ENCODE measurements at places on chromosomes 5 and 9.

GRCh38 chr5:81908771-81909170 lies 63.1 kb upstream of the ATG10 start:
- no peak for DNase-seq

- no peak for DNase-seq
Observed at GRCh38 chr9:105963343-105964099, 269.2 kb downstream of the TMEM38B start.

GRCh38 chr9:135152614-135153334 lies 65.3 kb downstream of the OLFM1 start:
- no peak for DNase-seq

DNA sequence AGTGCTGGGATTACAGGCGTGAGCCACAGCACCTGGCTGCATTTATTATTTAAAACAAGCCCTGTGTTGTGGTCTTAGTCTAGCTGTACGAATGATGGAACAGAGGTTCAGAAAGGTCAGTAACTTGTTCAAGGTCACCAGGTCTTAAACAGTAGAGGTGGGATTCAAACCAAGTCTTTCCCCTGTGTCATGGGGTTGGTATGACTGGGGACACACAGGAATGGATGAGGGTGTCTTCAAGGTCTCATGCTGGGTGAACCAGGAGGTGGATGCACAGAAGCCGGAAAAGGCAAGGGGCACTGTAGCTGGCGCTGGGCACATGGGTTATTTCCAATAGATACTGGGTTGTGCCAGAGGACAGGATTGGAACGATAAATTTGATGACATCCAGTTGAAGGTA lies 32.2 kb upstream of the TJP2 start:
- no peak for DNase-seq

DNA sequence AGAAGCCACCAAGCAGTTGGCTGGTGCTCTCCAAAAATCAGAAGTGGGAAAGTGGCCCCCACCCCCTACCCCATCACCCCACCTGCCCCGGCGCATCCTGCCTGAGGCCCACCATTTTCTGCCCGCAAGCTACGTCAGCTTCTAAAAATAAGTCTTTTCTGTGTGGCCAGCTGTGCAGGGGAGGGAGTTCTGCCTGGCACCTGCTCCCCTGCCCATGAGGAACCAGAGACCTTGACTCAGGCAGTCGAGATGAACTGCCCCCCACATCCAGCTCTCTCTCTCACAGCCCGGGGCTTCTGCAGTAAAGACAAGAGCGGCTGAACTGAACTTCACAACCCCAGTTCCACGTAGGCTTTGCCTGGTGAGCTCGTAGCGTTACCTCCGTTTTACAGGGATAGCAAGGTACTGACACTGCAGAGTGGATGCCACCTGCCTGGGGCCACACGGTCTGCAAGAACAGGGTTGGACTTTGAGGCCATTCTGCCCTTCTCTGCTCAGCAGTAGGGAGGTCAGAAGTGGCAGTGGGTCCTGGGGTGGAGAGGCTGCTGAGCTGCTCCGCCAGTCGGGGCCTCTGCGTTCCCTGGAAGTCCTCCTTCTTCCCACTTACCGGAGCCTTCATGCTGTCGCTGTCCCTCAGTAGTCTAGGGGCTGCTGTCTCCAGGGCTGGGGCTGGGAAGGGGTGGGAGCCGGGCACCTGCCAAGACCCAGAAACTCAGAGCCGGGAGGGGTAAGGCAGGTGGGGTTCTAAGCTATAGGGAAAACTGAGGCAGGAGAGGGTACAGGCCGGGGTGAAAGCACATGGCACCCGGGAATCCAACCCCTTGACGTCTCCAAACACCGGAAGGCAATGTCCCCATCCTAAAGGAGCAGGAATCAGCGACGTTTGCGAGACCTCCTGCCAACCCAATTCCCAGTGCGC lies 781 bp downstream of the ST6GALNAC4 start:
- DNase-seq = no peak

- no peak for DNase-seq
Observed at GRCh38 chr9:22165144-22165543, 156.0 kb upstream of the CDKN2B start.

DNA sequence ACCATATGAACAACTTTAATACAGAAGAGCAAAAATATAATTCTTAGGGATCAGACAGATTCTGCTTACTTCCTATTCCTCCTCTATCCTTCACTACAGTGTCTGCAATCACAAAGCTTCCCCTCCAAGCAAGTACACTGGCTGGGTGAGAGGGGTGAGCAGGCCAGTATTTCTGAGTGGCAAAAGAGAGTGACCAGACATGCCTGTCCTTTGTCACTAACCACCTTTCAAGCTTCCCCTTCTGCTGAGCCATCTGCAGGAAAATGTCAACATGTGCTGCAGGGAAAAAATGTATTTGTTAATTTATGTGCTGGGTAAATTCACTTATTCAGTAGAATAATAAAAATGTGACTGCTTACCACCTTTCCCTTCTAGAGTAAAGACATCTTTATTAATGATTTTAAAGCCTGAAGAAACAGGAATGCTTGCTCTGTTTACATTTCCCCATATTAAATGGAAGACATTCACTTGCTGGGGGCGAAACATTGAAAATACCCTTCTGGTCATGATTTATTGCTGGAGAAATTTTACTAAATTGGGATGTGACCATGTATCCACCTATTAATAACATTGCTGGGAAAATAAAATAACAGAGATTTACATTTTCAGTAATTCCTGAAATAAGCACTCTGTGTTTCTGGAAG lies 84.9 kb downstream of the SPOCK1 start:
- no peak for DNase-seq

- DNase-seq = no peak
Observed at GRCh38 chr5:87705876-87706275, 293.1 kb upstream of the CCNH start.

Measured in T follicular helper cell (primary cell).